ENCODE measurements at places on chromosomes 3 and 15.

DNA sequence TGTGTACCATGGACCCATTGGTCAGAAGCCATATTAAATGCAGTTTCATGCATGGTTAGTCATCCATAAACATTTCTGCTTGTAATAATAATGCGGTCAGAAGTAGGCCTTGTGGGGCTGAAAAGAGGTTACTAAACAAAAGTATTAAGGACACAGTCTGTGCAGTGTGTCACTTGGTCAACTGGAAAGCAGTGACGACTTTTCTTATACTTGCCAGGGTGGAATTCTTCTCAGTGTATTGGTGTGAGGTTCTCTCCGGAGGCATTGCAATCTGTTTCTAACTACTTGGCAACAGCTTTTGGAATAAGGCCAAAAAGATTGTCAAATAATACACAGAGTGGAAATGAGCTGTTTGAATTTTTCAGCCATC lies 46.8 kb downstream of the CHL1 start:
- no peak for DNase-seq

DNA sequence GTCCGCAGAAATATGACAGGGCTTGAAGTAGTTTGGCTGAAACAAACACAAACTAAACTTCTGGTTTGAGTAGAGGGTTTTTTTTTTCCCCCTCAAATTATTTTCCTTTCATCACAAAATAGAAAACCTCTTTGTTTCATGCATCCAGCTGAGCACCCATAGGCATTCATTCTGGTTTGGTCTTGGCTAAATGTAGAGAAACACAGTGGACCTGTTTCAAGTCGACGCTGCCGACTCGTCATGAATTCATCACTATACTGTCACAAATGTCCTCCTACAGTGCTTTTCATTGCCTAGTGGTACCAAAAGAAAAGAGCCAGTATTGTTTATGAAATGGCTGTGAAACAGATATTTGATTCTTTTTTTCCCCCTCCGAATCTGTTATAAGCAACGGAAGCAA lies 52.4 kb upstream of the GYG1 start:
- DNase-seq = no peak

- DNase-seq = no peak
Measured at GRCh38 chr3:188946351-188947240, 225.2 kb upstream of the TPRG1 start.

DNA sequence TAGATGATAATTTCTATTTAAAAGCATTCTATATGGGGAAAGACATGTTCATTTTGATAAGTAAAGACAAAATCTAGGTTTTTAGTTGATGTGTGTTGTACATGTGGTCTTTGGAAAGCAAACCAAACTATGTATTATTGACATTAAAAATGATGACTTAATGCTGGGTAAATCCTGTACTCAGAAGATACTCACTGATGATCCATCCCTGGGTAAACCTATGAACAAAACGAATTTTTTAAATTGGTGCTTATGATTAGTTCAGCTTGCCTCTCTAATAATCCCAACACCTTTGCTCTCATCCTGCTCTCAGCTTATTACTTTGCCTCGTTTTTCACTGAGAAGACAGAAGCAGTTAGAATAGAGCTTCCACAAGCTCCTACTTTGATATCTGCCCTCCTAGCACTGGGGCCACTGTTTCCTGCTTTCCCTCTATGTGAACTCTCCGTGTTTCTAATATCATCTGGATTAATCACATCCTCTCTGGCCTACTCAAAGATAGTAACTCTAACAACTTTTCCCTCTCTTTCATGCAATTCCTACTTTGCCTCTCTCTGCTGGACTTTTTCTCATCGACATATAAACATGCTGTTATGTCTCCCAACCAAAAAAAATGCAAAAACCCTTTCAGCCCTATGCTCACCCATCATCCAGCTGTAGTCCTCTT lies 29.3 kb downstream of the RARRES1 start:
- DNase-seq = no peak

GRCh38 chr3:98875535-98875934 lies 26.0 kb downstream of the DCBLD2 start:
- DNase-seq = no peak

DNA sequence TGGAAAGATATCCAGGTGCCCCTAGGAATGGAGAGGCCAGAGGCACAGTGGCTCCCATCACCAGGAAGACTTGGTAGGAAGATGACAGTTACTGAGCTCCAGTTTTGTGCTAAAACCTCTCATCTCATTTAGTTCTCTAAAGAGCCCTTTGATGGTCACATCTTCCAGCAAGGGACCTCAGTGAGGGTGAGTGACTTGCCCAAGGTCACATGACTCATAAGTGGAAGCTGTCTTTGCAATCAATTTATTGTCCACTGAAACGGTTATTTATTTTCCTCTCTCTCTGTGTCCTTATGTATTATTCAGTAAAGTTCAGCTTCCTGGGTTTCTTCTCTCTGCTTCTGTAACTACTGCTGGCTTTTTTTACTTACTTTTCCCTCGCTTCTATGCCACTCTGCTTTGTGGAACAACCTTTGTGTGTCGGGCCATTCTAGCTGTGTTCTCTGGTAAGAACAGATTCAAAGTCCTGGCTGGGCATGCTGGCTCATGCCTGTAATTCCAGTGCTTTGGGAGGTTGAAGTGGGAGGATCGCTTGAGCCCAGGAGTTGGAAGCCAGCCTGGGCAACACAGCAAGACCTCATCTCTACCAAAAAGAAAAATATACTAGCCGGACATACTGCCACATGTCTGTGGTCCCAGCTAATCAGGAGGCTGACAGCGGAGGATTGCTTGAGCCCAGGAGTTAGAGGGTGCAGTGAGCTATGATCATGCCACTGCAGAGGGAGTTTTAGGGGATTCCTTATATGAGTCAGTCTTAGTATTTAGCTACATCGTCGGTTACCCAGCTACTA lies 55.9 kb downstream of the PDIA5 start:
- no peak for DNase-seq

DNA sequence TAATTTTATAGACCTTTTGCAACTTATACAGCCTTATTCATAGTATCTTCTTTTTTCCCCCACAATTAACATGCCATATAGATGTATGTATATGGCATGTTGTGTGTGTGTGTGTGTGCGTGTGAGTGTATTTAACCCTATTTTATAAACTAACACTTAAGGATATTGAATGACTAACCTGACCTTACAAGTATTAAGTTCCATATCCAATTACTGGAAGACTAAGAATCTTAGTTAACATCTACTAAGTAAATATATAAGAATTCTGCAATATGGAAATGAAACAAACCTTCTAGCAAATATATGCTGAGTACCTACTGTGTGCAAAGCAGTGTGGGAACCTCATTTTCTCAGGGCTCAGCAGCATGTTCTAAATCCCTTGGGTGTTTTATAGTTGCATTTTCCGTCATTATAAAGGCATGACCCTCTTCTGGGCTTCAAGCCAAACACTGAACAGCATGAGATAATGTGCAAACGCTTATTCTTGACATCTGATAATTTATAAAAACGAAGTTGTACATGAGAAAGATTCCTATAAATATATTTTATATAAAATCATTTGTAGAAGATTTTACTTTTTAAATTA lies 105.5 kb downstream of the NLGN1 start:
- no peak for DNase-seq

- DNase-seq = no peak
Measured at GRCh38 chr3:33732394-33732793, 14.3 kb upstream of the CLASP2 start.

GRCh38 chr15:31752065-31752762 lies 278.1 kb upstream of the CHRNA7 start:
- no peak for DNase-seq

DNA sequence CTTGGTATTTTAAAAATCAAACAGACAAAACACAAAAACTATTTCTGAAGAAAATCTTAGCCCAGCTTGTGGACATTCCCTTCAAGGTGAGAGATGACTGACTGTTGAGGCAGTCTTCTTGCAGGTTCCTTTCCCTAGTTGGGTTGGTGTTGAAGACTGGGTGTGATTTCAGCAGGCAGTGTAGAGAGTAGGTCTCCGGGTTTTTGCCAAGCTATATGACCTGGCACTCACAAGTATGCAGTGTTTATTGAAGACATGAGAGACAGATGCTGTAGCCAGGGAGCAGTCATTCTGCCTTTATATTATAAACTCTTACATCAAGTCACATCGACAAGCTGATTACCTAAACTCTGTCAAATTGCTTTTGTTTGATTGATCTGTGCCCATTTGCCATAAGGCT lies 17.5 kb downstream of the SENP8 start:
- DNase-seq = peak; percentile 33

DNA sequence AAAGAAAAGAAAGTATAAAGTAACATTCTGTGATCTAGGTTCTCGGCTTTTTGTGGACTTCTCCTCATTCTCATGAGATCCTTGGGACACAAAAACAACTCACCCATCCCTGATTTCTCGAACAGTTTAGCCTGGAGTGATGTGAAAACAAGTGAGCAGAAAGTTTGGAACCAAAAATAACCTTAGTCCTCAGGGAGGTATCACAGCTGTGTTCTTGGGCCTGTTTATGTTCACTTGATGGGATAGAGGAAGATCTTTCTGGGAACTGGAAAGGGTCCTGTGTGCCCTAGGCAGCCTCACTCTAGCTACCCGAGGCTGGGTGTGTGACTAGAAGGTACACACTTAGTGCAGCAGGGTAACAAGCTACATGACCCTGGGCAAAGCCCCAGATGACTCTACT lies 308.8 kb upstream of the PDZRN3 start:
- no peak for DNase-seq

GRCh38 chr3:194072097-194072428 lies 63.9 kb upstream of the HES1 start:
- DNase-seq = no peak

DNA sequence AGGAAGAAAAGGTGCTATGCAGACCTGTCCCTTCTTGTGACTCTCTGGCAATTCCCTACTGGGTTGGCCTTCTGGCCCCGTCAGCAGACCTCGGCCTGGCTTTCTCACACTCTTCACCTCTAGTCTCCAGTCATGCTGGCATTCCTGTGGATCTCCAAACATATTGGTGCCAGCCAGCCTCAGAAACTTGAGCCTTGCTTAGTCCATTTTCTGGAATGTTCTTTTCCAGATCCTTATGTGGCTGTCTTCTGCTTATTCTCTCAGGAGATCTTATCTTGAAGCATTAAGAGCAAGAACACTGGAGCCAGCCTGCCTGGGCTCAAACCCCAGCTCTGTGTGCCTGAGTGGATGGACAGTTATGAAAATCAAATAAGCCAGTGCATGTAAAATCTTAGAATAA lies 88.2 kb upstream of the NTRK3 start:
- no peak for DNase-seq

GRCh38 chr15:32831485-32831884 lies 113.7 kb downstream of the GREM1 start:
- no peak for DNase-seq

GRCh38 chr15:31314380-31314779 lies 12.3 kb upstream of the KLF13 start:
- no peak for DNase-seq

GRCh38 chr3:114445233-114445632 lies 151.4 kb downstream of the TIGIT start:
- no peak for DNase-seq

Measured in T47D (cell line).